ENCODE measurements at places on chromosomes 6 and 20. TPM values are rescaled to one million over a fixed set of nuclear protein-coding genes. Genes with fewer than 3 reads are reported as not detected.

DNA sequence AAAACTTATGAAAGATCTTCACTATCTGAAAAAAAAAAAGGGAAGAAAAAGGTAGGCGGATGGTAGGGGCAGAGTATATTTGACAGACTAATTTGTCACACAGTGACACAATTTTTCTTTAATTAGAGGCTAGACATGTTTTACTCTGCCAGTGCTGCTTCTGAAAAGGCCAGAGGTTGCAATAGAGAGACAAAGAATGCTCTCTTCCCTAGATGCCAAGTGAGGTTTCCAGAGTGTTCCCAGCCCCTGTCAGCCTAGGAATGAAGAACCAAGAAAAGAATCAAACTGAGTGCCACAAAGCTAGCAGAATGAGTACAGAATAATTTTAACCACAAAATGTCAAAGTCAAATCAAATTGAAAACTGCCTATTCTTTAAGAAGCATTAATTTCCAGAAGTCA is 13.0 kb downstream of the PNISR start:
- no peak for DNase-seq

GRCh38 chr6:16217156-16217721 is 21.1 kb upstream of the GMPR start:
- DNase-seq: no peak

AKIRIN2 gene
- polyA plus RNA-seq: 39.1 TPM

DNA sequence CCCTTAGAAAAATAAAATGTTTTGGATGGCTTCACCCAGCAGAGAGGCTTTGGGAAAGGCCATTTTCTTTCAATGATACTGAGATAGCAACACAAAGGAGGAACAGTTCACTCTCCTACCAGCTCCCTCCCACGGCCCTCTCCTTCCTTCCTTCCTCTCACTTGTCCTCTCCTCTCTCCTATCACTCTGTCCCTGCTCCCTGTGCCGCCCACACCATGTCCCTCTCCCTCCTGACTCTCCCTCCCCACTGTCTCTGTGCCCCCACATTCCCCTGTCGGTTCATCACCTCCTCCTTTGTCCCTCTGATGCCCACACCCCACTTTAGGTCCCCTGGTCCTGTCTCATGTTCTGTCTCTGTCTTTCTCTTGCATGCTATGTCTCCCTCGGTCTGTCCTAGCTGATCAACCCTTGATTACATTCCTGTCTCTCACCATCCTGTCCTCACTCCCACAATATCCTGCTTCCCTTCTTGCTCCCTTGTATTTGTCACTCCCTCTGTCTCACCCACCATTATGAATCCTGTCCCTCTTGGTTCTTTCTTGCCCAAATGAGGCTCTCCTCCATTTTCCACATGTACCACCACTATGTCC is 30.1 kb downstream of the ELMO2 start:
- DNase-seq: no peak

E2F1 gene
- 35.8 TPM for polyA plus RNA-seq

LIME1 gene
- polyA plus RNA-seq: 7.2 TPM

CDH26 gene
- 0.16 TPM for polyA plus RNA-seq

DNA sequence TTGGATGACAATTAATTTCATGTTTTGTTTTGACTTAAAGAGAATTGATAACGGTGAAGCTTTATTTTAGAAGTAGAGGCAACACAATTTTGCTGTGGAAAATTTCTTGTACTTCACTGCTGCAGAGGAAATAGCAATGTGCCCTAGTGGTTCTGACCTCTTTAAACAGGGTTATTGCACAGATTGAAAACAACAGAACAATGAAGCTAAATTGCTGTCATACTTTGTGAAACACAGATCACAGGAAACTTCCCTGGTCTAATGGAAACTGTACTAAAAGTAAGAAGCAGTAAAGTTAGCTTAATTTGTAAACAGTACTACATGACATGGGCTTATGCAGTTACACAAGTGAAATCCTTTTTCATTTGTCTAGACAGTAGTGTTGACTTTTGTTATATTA is 31.3 kb downstream of the OR2A4 start:
- no peak for DNase-seq

SNAP25 gene
- polyA plus RNA-seq: 39.6 TPM

CST9L gene
- polyA plus RNA-seq: not detected

RSPO3 gene
- polyA plus RNA-seq: 120 TPM

DNA sequence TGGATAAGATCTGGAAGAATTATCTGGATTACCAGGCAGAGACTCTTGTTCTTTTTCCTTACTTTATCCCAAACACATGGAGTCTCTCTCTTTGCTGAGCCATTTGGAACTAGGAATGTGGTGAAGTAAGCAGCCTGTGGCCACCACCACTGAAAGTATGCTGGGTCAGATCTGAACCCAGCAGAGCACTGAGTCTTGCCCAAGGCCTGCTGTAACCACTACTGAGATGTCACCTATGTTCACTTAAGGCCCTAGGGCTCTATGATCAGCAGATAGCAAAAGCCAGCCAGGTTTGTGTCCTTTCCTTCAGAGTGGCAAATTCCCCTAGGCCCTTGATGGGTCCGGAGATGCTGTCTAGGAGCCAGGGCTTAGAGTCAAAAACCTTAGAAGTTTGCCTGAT is 103.3 kb upstream of the PLN start:
- no peak for DNase-seq

CBLN4 gene
- not detected for polyA plus RNA-seq

GRCh38 chr6:146620655-146621054 is 21.9 kb downstream of the ADGB start:
- DNase-seq: no peak

- no peak for DNase-seq
Observed at GRCh38 chr6:132719736-132720448, 6.0 kb upstream of the VNN1 start.

- DNase-seq: no peak
Observed at GRCh38 chr6:137349856-137350830, 131.0 kb upstream of the IFNGR1 start.

GRCh38 chr6:109284675-109285074 is 97.6 kb downstream of the CD164 start:
- DNase-seq: no peak

- no peak for DNase-seq
Observed at GRCh38 chr6:169169941-169170582, 83.6 kb downstream of the THBS2 start.

DNA sequence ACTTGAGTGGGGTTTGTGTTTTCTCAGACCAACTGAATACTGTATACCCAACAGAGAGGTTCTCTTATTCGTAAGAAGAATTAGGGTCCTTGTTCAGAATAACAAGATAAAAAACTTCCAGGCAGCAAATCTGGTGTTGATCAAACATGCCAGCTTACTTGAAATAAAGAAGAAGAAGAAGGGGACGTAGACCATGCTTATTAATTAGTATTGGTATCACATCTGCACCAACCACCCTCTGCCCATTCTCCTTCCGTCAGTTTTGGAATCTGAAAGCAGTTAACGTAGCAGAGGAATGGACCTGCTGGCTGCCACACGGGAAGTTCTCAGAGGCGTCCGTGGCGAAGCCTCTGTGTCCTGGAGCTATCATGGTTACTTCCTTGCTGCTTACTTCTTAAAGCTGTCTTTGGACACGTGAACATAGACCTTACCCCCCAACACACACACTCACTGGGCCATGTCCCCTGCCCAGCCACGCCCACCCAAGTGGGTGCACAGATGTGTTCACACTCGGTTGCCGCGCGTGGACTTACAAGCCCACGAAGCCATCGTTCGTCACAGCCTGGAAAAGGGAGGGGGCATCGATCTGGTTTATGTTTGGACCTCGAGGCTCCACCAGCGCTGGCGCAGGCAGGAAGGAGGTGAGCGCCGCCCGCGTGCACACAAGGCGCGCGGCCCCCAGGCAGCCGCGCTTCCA is 4.1 kb upstream of the DLL1 start:
- DNase-seq: no peak

ULBP3 gene
- 2.0 TPM for polyA plus RNA-seq

GRCh38 chr6:55713436-55713835 is 134.4 kb upstream of the HMGCLL1 start:
- peak; percentile 3 for DNase-seq

- no peak for DNase-seq
Observed at GRCh38 chr6:131876545-131876944, 68.7 kb downstream of the ENPP1 start.

DNA sequence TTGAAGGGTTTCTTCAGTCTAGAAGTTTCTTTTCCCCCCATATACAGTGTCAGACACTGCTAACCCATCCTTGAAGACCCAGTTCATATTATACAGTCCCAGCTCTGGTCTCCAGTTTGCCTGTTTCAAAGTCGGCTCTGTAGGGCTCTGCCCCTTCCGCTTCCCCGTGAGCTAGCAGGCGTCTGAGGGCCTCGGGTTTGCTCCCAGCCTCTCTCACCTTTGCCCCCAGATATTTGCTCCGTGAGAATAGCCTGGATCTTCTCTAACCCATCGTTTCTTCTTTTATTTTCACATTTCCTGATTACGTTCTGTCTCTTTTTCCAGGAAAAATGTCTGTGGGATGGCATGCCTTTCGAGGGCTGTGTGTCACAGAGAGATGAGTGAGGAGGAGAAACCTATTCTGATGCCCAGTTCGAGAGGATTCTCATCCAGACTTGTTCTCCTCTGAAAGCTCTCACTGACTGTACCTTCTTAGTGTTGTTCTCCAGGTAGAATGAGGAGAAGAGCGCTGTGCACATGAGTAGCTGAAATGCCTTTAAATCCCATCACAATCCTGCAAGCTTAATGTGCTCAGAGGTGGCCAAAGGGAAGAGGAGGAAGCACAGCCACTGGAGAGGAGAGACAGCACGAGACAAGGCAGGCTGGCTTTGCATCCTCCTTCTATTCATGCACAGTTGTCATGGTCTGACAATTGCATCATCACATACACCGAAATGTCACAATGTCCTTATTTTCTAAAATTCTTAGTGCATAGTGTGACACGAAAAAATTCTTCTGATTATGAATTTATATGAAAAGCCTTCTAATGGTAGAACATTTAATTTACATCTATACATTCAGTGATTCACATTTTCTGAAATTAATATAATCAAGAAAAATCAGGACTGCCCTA is 171.1 kb downstream of the FOXA2 start:
- DNase-seq: no peak
